Activated CD8-positive, alpha-beta memory T cell treated with anti-CD3 and anti-CD28 coated beads, Interleukin-2, amount 10 ng/mL, durations not matched to agents 7 days and 5 days (primary cell): ENCODE measurements at places on chromosomes 3 and 15. TPM values are rescaled to one million over a fixed set of nuclear protein-coding genes. Genes with fewer than 3 reads are reported as not detected.

GRCh38 chr3:146067048-146067447 lies 93.9 kb downstream of the PLOD2 start:
- no peak for DNase-seq

DNA sequence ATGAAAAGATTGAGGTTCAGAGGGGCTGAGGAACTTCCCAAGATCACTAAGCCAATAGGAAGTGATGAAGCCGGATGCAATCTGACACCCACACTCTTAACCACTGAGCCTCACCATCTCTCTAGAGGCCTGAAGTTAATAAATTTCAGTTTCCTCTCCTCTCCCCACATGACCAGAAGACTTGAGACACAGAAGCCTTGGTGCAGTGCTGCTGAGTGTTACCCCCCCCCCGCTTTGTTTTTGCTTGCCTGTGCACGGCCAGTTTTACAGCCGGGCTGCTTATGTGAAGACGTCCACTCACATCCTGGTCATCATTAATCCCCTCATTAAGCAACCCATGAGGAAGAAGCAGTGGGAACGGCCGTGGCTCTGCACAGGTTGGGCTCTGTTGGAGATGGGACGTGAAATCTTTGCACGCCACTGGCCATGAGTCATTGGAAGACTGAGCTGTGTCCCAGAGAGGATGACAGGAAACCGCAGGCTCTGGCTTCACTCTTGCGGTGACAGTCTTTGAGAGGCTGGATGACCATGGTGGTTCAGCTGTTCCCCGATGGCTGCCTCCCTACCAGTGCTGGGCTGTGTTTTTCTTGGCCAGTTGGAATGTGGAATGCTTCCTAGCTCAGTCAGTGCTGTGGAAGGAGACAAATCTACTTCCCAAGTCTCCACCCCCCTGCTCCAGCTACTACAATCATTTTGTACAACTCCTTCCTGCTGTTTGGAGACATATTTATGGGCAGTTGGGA lies 232.6 kb upstream of the LRTM1 start:
- DNase-seq, result no peak

PIERCE2 gene
- total RNA-seq, result not detected

HRG gene
- not detected for total RNA-seq

- no peak for DNase-seq
These were observed 1.6 kb downstream of the THBS1 start for GRCh38 chr15:39582286-39582976.
